ENCODE measurements at places on chromosomes 5 and 9.

DNA sequence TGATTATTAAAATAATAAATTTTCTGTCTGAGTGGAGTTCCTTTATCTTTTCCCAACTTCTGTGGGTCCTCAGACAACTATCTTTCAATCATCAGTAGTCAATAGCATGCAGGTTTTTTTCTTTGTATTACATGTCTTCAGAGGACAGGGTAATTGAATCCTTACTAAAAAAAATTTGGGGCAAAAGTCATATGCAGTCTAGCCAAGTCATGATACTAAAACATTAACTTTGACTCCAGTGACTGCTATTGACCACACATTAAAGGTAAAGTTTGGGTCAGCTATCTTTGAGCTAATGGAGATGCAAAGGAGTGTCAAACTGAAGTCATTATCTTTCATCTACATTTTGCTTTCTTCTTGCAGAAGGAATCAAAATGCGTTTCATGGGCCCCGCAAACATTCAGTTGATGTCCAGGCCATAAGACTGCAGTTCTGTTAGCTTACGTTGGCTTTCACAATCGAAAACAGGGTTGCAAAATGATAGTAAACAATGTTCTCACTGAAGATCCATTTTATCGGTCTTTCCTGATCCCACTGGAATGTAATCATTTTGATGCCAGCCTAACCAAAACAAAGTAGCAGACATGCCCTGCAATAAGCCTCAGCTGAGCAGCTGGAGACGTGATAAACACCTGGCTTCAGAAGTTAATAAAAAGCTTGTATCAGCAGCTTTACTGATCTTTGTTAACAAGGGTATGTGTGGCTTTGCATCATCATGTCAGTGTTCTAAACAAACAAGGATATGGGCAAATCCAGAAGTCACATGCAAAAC is 186.1 kb upstream of the PRLR start:
- DNase-seq = no peak

- peak; percentile 6 for DNase-seq
Observed at GRCh38 chr9:72362680-72363139, 2.3 kb downstream of the ZFAND5 start.

GRCh38 chr5:14204785-14205321 is 61.7 kb downstream of the TRIO start:
- DNase-seq = no peak

GRCh38 chr5:177520916-177521513 is 4.3 kb upstream of the DDX41 start:
- no peak for DNase-seq

- DNase-seq = no peak
Observed at GRCh38 chr9:71812385-71812784, 44.1 kb upstream of the CEMIP2 start.
